Suppressor macrophage (primary cell): ENCODE measurements at places on chromosomes 6 and 20.

GRCh38 chr6:16676978-16677377, 84.3 kb downstream of the ATXN1 start:
- DNase-seq = no peak

DNA sequence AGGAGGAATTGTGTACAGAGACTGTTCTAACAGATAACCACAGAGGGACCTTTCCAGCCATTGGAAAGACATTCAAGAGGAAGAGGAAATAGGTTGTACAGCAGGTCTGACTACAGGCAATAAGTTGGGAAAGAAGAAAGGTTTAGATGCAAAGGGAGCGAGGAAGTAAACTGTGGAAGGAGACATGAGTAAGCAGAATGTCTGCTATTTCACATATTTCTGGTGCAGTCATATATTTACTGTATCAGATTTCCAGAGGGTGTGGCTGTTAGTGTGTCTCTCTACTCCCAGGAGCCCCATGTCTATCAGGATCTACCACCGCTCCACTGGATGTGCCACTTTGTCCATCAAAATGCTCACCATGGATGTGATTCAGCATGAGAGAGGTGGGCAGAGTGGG, 25.9 kb downstream of the MRS2 start:
- DNase-seq = peak; percentile 36

DNA sequence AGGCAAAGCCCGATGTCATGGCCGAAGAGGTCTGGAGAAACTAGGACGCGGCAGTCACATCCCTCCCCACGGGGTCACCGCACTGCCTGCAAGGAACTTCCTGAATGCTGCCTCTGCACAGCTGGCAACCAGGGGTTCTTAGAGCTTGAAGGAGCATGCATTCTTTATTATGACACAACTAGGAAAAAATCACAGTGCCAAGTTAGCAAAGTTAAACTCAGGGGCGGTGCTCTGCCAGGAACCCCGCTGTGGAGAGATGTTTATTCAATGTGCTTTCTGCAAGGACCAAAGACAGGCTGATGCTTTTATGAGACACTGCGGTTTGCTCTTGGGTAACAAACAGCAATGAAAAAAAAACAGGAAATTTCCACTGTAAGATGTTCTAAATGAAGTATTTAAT, 287.3 kb upstream of the FOXQ1 start:
- DNase-seq = no peak

DNA sequence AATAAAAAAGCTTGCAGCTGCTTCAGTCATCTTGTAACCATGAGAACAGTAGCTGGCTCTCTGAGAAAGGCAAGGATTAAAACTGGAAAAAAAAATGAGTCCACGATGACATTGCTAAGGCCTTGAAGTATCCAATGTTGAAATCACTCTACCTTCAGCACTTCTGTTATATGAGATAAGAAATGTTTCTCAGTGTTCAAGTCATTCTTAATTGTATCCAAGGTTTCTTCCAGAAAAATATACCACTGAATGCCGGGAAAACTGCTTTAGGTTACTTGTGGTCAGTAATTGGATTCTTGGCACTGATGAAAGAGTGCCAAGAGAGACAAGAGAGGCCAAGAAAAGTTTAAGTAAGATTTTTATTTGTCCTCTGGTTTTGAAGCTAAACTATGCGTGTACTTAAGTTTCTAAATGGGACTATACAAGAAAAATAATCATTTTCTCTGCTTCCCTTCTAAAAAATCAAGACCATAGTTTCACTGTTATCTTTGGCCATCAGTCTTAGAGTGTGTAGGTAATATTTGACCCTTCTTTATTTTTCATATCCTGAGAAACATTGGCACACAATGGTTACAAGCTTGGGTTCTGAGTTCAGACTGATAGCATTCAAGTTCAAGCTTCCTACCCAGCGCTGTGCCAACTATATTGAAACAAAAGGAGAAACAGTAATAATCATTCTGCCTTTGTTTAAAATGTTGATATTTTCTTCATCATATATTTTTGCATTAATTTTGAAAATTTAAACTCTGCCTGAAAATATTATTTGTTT, 84.6 kb downstream of the TRDN start:
- DNase-seq = no peak

DNA sequence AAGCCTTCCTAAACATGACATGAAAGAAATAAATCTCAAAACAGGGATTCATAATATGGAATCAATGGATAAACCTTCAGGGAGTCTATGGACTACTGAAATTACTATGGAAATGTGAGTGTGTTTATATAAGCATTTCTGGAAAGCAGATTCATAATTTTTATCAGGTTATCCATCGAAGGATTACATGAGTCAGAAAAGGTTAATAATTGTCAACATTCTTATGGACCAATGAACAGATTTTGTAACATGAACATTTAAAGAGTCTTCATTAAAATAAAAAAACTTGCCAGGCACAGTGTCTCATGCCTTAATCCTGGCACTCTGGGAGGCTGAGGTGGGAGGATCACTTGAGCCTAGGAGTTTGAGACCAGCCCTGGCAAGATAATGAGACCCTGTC, 84.8 kb downstream of the AHI1 start:
- no peak for DNase-seq

DNA sequence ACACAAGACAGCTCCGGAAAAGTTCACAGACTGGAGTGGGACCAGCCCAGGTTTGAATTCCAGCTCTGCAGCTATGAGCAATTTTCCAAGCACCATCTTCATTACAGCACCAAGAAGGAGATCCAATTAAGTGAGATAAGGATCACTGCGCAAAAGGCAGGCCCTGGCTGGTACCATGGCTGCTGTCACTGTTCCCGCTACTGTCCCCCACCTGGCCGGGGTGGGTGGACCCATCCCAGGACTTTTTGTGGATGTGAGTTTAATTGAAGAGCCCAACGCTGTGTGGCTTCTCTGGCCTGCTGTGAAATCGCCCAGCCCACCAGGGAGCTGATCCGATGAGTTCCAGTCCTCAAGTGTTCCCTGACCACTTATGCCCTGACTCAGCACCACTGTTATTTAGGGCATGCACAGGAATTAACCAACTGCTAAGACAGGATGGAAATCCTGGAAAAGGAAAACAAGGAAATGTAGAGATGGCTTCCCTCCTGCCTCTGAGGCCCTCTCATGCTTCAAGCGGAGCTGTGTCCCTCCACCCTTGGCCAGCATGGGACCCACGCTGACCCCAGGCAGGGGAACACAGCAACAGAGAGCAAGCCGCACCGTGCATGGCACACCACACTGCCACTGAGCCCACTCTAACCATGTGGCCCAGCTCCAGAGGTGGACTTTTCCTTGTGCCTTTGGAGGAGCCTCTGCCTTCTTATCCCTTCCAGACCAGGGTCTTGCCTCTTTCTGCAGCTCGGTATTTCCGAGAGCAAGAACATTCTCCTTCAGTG, 150.0 kb upstream of the CST7 start:
- no peak for DNase-seq

DNA sequence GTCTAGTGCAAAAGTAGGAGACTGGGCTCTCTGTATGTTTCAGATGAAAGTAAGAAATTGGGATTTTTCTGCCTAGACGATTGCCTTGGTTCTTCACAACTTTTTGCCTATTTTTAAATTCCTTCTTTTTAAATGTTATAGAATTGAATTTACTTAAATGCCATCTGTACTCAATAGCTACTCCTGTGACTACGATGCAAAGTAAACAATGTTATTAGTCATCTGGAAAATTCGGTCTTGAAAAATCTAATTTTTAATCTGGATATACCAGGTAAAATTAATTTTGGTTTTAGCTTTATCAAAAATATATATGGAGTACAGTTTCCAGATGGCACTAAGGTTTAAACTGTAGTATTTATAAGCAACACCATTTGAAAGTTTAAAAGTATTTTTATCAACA, 472.2 kb downstream of the UTRN start:
- no peak for DNase-seq

DNA sequence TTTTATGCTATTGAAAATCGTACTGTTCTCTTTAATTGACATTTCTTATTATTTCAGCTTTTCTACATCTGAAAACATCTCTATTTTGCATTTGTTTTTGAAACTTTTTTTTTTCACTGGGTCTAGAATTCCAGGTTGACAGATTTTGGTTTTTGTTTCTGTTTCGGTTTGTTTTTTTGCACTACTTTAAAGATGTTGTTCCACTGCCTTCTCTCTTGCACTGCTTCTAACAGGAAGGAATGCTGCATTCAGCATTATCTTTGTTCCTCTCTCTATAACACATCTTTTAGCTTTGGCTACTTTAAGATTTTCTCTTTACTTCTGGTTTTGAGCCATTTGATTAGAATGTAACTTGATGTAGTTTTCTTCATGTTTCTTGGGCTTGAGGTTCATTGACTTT, 20.1 kb upstream of the SLC17A1 start:
- no peak for DNase-seq
